Activated CD4-positive, alpha-beta T cell treated with anti-CD3 and anti-CD28 coated beads, Interleukin-2, amount 10 ng/mL, durations not matched to agents 24 days and 14 days (primary cell): ENCODE measurements at places on chromosomes 1 and 21. TPM values are rescaled to one million over a fixed set of nuclear protein-coding genes. Genes with fewer than 3 reads are reported as not detected.

- DNase-seq, result peak; percentile 89
Measured at GRCh38 chr1:204989266-204990058, 53.5 kb upstream of the CNTN2 start.

DNA sequence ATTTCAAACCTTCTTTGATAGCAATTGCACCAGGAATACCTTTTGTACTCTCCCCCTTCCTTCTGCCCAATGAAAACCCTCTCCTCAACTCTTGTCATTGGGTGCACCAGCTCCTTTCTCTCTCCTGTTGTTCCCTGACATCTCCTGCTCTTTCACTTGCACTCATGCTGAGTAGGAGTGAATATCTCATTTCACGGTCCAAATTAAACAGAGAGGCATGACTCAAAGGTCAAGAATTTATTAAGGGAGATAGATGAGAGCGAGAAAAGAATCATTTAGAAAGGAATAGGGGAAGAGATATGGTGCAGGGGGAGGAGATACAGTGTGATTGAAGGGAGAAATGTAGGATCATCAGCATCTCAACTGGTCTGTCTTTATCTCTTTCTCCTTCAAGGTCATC, 22.1 kb downstream of the AIM2 start:
- DNase-seq, result no peak

DNA sequence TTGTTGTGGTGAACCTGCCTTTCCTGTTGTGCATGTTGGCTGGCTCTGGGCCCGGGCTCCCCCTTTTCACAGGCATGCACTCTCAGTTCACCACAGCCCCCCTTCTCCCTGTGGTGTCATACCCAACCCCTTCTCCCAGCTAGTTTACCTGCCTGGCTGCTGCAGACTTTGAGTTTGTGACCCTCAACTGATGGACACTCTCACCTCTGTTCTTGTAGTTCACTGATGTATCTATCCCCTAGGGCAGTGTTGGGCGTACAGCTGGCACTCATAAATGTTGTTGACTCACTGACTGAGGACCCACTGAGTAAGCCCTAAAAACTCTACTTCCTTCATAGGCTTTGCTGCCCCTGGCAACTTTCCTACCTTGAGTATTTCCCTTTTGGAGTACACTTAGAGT, 54.9 kb downstream of the WDR64 start:
- peak; percentile 51 for DNase-seq

GRCh38 chr21:36430841-36431240, 45.6 kb downstream of the CHAF1B start:
- DNase-seq, result peak; percentile 48

DNA sequence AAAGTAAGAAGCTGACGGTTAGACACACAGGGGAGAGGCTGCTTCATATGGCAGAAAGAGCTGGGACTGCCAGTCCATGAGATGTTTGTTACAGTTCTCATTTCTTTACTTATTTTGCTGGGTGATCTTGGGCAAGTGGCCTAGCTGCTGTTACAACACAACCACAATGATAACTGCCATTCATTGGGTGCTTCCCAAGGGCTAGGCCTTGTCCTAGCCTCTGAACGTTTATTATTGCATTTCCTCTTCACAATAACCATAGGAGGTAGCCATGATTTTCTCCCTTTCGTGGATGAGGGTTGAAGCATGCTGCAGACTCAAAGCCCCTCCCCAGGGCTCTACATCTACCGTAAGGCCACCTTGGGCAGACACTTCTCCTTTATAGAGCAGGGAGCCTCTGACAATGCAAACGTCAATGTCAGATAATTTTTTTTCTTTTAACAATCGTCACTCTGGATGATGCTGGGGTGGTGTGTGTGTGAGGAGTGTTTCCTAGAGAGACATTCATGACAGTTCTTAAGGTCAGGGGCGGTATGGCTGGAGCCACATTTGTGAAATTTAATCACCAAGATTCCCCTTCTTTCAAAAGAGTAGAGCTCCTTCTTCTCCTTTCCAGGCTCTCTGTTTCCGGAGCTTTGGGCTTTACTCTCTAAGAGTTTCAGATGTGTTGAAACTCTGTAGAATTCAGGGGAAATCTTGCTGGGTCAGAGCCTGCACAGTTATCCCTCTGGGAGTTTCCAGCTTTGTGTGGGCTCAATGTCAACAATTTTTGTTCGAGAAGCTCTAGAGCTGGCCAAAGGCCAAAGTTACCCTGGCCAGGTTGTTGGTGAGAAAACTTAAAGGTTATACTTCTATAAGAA, 138.5 kb upstream of the SGIP1 start:
- DNase-seq, result no peak

- no peak for DNase-seq
Measured at GRCh38 chr1:115299266-115299665, 38.8 kb downstream of the NGF start.

DNA sequence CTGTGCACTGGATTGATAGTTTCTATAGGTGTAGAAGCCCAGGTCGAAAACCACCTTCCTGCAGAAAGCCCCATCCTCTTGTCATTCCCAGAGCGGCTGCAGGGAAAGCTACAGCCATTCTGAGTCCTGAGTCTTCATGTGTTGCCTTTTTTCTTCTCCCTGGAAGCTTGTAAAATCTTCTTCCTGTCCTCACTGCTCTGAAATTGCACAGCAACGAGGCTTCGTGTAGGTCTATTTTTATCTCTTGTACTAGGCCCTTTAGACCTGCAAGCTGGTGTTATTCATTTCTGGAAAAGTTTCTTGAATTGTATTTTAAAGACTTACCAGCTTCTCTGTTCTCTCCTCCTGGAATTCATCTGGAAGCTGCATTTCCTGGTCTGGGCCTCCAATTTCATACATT, 44.2 kb upstream of the ETS2 start:
- DNase-seq, result no peak

DNA sequence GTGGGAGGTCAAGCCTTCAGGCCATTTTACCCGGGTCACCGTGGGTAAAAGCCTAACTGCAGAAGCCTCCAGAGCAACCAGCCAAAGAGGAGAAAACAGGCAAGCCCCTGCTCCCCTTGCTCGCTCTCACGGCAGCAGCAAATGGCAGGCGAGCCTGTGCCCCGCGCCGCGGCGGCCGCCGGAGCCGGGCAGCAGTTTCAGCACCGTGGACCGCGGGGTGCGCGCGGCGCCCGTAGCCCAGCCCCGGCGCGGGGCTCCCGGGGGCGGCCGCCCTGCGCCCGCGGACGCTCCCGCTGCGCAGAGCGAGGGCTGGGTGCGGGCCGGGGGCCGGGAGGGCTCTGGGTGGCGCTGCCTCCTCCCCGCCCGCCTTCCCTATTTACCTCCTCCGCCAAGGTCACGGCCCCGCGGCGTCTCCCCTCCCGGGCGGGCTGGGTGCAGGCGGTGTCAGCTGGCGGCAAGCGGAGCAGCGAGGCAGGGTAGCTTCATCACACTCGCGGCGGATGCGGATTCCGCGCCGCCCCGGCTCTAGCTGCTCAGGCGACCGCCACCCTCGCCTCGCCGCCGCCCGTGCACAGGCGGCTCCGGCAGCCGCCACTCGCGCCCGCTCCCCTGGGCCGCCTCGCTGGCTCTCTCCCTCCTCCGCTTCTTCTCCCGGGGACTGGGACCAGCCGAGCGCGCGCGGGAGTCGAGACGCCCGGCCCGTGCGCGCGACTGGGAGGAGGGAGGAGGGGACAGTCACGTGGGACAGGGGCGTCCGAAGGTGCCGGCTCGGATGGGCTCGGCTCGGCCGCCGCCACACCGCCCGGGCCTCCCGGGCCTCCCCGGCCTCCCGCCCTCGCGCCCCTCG, at the start of gene RGS7:
Gene RGS7, minus strand, starts transcription at position 687 of the 847 bp plus-strand sequence.
- peak; percentile 56 for DNase-seq

DNA sequence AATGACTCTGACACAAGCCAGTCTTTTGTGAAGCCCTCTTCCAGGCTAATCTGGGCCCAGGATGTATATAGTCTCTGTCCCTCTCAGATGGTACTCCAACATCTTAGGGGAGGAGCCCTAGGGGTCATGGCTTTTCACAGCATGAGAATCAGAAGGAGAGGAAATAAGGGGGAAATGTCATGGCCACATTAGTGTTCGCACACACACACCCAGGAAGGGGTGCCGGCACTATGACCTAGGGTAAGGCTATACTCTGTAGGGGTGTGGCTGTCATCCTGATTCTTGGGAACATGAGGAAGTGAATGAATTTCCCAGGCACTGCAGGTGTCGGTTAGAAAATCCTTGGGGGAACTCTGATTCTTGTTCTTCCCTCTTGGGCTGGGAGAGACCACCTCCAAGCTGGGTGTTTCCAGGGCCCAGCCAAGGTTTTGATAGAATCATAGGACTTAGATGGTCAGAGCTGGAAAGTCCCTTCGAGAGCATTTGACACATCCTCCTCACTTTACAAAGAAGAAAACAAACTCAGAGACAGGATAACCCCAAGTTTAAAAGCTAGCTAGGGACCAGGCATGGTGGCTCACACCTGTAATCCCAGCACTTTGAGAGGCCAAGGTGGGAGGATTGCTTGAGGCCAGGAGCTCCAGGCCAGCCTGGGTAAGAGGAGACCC, 22.0 kb downstream of the GFI1 start:
- peak; percentile 67 for DNase-seq

DNA sequence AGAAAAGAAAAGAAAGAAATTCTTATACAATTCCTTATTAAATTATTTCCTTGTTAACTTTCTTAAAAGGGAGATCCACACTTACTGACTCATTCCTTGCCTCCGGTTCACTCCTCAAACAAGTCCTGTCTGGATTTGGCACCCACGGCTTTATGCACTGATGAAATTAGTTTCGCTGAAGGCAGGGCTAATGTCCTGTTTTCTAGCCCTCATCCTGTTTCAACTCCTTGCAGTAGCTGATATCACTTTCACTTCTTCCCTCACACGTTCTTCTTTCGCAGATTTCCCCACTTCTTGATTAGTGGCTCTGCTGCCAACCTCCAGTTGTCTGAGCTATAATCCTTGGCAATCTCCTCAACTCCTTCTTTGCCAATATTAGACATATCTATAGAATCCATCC, 215.2 kb downstream of the URB2 start:
- DNase-seq, result no peak

- no peak for DNase-seq
Measured at GRCh38 chr21:34881421-34881820, 167.7 kb downstream of the RUNX1 start.

- no peak for DNase-seq
Measured at GRCh38 chr21:35603494-35603893, 456.8 kb downstream of the SETD4 start.

DNA sequence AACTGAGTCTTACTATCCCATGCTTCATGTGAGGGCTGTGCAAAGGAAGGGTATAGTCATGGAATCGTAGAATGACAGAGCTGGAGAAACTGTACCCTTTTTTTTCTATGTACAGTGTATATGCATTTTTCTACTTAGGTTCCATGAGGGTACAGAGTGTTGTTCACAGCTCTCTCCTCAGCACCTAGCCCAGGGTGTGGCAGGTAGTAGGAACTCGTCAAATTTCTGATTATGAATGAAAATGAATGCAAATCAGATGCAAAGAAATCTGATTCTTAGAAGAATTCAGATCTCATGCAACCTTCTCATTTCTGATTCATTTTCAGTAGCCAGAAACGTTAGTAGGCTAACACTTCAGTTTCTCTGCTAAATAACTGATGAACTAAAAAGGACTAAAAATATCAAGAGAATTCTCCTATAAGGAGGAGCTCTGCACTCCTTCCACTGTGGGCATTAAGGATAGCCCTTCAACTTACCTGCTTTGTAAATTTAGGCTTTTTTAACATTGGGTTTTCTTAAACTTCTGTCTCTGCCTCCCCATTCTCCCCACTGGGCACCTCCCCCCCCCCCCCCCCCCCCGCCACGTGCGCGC, 18.0 kb upstream of the HHAT start:
- DNase-seq, result no peak

GRCh38 chr1:38030596-38031512, 15.7 kb downstream of the POU3F1 start:
- DNase-seq, result no peak

DNA sequence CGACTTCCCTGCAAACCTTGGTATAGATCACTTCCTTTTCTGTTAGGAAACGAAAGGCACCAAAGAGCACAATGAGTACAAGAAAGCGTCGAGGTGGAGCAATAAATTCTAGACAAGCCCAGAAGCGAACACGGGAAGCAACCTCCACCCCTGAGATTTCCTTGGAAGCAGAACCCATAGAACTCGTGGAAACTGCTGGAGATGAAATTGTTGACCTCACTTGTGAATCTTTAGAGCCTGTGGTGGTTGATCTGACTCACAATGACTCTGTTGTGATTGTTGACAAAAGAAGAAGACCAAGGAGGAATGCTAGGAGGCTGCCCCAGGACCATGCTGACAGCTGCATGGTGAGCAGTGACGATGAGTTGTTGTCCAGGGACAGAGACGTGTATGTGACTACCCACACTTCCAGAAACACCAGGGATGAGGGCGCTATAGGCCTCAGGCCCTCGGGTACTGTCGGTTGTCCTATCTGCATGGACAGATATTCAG, 18.5 kb downstream of the FAM89A start:
- DNase-seq, result no peak

DNA sequence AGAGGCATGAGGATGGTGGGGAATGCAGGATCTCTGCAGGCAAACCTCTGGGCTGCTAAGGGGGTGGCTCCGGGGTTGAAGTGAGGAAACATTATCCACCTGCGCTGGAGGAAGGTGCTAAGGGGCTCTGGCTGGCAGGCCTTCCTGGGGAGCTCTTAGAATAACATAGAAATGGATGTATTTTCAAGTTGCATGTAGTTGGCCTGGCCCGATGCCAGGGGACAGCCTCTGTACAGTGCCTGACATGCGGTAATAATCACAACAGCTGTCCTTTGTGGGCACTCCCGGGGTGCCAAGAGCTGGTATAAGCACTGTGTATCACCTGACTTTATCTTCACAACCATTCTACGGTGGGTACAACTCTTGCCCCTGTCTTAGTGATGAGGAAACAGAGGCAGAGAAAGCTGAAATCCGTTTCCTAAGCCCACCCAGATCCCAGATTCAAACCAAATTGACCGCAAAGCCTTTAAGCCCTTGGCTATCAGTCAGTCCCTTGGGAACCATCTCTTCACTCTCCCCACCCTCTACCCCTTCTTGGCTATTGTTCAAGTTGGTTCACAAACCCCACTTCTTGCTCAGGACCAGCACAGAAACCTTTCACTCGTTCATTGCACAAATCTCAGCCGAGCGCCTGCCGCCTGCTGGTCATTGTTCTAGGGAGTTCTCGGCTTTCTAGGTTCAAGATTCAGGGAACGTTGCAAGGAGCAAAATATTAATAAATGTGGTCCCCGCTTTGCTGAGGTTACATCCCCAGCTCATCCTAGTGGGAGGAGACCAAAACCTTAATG, 30.9 kb downstream of the PADI4 start:
- no peak for DNase-seq

- DNase-seq, result no peak
Measured at GRCh38 chr1:22139066-22139594, 3.8 kb downstream of the WNT4 start.

Gene GJA9
- not detected in 2 replicates for total RNA-seq

Gene LMX1A
- total RNA-seq, result not detected in 2 replicates

Gene TMEM234
- 10.6 and 10.9 TPM in 2 replicates for total RNA-seq

Gene RBM15
- total RNA-seq, result 55.6 and 57.1 TPM in 2 replicates

Gene TRAF3IP3
- total RNA-seq, result 392 and 394 TPM in 2 replicates

Gene CR1L
- not detected in 2 replicates for total RNA-seq

Gene OBSCN
- 21.4 and 22.3 TPM in 2 replicates for total RNA-seq

Gene ANKRD45
- not detected in 2 replicates for total RNA-seq

Gene AGBL4
- not detected in 2 replicates for total RNA-seq
